T follicular helper cell (primary cell): ENCODE measurements at places on chromosomes 7 and 10.
A peak's percentile ranks its signal among the peaks of the same experiment; 100 is the strongest.

DNA sequence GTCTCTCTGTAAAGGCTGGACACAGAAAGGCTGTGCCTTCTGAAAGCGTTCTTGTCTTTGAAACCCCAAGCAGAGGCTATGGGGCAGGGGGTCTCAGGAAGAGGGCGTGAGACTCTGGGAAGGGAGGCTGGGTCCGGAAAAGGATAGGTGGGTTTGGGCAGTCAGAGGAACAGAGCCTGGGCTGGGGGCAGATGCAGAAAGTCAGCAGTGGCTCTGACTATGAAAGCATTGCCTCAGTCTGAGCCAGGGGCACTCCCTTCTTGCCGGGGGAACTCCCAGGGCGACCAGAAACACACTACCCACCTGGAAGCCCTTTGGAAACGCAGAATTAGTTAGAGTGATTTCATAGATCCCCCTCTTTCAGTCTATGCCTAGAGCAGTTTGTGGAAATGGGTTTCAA is 72.0 kb downstream of the VWA2 start:
- no peak for DNase-seq

GRCh38 chr10:99337901-99338300 is 8.7 kb downstream of the CNNM1 start:
- DNase-seq: no peak

GRCh38 chr10:112250555-112250954 is 32.6 kb upstream of the TECTB start:
- DNase-seq: no peak

- DNase-seq: no peak
Observed at GRCh38 chr10:21122907-21123306, 225.8 kb upstream of the NEBL start.

DNA sequence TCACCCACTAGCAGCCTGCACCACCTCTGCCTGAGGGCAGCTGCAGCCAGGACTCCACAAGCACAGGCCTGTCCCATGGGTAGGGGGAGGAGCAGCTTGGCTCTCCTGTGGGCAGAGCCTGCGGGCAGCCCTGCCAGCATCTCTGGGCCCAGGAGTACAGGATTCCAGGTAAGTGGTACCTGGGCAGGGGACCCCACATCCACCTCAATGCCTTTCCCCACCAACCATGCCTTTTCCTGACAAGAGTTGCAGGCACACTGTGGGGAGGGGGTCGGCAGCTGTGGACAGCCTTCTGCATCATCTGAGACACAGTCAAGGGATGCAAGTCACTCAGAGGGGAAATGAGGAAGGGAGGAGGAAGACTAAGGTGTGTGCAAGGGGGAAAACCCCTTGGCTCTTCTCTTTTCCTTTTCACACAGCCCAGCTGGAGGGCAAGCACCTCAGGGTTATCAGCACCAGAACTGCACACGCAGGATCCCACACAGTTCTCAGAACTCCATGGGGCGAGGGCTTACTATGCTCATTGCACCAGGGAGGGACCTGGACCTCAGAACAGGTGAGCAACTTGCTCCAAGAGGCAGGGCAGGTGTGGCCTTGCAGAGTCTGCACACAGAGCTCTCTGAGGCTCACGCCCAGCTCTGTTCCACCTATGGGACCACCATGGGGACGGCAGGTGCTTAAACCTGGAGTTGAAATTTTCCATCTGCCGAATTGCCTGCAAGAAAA is 16.5 kb upstream of the ANTXRL start:
- DNase-seq: no peak

- peak; percentile 56 for DNase-seq
Observed at GRCh38 chr10:3805201-3805790, 20.3 kb upstream of the KLF6 start.

- no peak for DNase-seq
Observed at GRCh38 chr10:38054361-38054797, 39.8 kb upstream of the ZNF37A start.

GRCh38 chr10:79331709-79332108 is 15.6 kb upstream of the PPIF start:
- peak; percentile 47 for DNase-seq

DNA sequence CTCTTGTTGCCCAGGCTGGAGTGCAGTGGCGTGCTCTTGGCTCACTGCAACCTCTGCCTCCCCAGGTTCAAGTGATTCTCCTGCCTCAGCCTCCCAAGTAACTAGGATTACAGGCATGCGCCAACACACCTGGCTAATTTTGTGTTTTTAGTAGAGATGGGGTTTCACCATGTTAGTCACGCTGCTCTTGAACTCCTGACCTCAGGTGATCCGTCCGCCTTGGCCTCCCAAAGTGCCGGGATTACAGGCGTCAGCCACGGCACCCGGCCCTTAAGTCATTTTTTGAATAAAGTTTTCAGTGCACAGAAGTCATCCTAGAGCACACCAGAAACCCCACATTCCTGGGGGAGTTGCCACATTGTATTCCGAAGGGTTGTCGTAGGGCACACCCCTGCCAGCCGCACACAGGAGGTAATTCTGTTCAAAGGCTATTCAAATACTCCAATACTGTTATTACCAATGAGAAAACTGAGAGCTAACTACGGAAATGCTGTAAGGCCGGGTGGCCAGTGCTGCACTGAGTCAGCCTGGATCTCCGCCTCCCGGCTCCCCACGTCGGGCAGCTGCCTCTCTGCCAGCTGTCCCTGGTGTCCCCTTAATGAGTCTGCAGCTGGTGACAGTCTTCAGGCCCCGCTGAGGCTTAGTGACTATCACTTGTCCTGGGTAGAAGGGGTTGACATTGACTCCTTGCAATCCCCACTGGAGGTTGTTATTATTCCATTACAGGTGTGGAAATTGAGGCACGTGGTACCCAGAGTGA is 8.6 kb upstream of the RFC2 start:
- DNase-seq: no peak

DNA sequence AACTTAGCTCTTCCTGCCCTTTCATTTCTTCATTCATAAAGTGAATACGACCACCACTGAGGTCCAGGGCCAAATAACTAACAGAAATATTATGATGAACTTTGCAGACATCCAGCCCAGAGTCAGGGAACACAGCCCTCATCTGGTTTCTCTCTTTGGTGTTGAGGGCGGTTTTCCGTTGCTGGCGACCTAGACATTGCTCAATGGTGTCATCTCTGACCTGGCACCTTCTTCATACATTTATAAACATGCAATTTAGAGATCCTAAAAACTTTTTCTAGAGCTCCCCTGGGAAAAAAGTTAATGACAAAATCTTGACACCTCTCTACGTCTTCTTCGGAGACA is 324 bp upstream of the TET1 start:
- no peak for DNase-seq

- no peak for DNase-seq
Observed at GRCh38 chr10:25308278-25308677, 133.5 kb downstream of the GPR158 start.

- DNase-seq: no peak
Observed at GRCh38 chr7:121961089-121961867, 88.3 kb downstream of the PTPRZ1 start.

DNA sequence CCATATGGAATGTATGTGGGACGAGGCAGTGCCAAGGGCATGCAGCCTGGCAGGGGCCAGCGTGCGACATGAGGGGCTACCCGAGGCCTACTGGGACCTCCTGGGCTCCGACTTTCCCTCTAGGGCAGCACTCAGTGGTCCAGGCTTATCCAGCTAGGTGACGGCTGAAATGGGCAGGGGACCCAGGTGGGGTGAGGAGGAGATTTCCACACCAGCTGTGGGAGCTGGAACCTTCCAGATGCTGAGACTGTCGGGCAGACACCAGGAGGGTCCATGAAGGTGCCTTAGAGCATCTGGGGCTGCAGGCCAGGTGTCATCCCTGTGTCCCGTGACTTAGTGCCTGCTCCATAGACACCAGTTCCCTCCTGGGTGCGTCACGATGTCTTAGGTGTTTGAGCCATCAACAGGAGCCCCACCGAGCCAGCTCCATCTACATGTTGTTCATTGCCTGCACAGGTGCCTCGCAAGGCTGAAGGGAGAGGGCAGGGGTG is 13.4 kb downstream of the ZNF316 start:
- DNase-seq: no peak

- DNase-seq: no peak
Observed at GRCh38 chr7:112058686-112059085, 147.5 kb downstream of the DOCK4 start.

DNA sequence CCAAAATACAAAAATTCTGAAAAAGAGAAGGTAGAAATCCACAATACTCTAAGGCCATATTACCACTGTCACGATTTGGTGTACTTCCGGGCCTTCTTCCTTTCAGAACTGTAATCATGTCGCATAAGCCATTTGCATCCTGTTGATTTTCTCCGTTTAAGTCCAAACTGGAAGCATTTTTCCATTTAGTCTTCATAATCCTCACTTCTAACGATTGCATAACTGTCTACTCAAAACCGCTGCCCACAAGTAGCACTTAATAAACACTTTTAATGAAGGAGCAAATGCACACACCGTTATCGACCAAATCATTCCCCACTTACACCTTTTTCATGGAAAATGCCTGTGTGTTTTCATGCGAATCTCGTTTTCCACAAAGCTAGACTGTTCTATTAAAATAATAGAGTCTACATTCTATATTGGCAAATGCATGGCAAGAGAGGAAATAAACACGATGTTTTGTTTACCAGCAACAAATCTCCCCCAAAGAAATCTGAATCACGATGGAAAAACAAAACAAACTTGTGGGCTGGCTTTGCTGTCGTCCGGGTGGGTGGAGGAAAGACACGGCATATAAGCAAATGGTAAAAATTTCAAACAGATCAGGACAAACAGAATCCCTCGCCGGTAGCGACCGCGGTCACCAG is 1.0 kb downstream of the ATE1 start:
- DNase-seq: no peak

GRCh38 chr7:120792861-120793130 is 65.1 kb downstream of the TSPAN12 start:
- DNase-seq: no peak

DNA sequence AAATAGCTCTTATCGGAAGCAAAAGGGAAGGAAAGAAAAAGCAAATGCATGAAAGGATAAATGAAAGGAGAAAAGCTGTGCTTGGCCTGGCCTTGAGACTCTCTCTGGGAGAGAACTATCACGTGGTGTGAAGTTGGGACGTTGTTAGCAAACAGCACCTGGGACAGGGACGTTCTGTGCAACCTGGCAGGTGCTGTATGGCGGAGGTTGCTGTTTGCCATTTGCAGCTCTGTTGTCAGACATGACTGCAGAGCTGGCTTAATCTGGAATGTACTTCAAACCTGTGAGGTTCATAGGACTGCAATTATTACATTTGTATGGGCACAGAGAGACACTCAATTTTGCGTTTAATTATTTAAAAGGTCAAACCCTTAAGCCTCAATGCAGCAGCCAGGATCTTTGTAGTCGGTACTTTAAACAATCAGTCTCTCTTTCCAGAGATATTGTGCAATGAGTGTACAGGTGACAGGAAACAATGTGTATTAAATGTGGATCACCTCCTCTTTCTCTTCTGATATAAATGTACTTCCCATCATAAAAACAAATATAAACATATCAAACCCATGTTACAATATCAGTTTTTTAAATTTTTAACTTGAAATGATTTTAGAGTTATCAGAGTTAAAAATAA is 800.5 kb upstream of the KCND2 start:
- no peak for DNase-seq

DNA sequence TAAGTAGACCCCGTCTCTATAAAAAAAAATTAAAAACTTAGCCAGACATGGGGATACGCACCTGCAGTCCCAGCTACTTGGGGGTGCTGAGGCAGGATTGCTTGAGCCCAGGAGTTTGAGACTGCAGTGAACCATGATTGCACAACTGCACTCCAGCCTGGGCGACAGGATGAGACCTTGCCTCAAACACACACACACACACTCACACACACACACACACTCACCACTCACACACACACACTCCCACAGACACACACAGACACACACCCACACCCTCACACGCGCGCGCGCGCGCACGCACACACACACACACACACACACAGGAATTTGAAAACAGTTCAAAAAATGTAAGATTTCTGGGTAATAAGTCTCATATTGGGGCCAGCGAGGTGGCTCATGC is 8.7 kb upstream of the GRIFIN start:
- DNase-seq: no peak
